ENCODE measurements at places on chromosomes 5 and 9.

GRCh38 chr5:136058039-136058971, 29.5 kb downstream of the TGFBI start:
- DNase-seq, result no peak

DNA sequence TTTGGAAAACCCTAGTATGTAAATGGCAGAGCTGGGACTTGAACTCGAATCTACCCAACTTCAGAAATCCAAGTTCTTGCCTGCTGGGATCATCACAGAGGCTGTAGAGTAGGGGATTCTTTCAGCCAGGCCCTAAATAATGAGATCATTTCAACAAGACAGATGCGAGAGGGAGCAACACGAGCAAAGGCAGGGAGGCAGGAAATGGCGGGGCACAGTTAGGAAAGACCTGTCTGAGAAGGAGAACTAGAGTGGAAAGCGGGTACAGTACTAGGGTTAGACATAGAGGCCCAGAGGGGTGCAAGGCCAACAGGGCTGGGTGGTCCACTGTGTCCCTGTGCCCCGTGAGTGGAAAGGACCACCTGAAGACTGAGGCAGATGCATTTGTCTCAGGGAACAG, 46.1 kb downstream of the MVB12B start:
- DNase-seq, result no peak

GRCh38 chr5:50807661-50808060, 141.2 kb downstream of the PARP8 start:
- DNase-seq, result no peak

DNA sequence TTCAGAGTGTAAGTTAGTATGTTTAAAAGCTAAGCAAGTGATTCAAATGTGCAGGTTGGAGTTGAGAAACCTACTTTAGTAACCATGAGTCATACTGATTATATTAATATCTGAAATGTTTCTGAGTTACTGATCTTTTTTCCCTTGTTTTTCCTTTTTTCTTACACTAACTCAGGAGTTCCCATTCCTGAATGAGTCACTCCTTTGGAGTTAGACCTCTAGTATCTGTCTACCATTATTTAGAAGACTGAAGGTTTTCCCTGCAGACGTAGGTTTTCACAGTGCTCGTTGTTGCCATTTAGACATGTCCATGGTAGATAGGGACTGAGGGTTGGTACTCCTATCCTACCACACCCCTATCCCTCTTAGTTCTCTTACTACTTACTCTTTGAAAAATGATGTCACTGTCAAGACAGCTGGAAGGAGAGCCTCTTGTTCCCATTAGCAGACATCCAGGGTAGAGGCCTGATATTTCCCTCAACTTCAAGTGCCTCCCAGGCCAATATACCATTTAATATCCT, 20.2 kb downstream of the OCLN start:
- no peak for DNase-seq

DNA sequence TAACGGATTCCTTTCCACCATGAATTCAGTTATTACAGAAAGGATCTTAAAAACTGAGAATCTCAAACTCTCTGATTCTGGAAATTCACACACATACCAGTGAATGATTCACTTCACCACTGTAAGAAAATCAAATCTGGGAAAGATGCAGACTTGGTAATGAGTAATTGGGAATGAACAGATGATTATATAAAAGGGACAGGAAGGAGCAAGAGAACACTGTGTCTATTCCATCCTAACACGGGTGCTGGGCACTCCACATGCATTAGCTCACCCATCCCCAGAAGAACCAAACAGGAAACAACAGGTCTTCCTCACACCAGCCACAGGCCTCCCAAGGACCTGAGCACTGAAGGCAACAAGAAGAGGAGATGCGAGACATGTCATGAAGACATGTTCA, 74.8 kb upstream of the ZNF622 start:
- no peak for DNase-seq

DNA sequence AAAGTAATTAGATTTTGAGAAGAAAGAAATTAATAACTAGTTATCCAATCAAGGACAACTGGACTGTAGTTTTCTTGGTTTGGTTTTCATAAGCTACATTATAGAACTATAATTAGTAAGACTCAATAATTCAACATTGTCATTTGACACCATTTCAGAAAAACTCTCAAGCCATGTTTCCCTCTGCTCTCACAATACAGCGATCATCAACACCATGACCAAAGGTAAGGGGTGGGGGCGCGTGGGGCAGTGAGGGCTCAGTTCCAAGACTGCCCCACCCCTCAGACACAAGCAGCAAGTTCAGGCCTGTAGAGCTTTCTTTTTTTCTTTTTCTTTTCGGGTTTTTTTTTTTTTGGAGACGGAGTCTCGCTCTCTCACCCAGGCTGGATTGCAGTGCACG, 6.4 kb downstream of the CMBL start:
- DNase-seq, result no peak

GRCh38 chr5:169696621-169697510, 59.8 kb downstream of the DOCK2 start:
- no peak for DNase-seq

- DNase-seq, result peak; percentile 62
Measured at GRCh38 chr5:142109331-142110045, 909 bp downstream of the NDFIP1 start.

GRCh38 chr9:71218774-71219173, 97.4 kb upstream of the TRPM3 start:
- no peak for DNase-seq
